ENCODE measurements at places on chromosomes 16 and 17.

DNA sequence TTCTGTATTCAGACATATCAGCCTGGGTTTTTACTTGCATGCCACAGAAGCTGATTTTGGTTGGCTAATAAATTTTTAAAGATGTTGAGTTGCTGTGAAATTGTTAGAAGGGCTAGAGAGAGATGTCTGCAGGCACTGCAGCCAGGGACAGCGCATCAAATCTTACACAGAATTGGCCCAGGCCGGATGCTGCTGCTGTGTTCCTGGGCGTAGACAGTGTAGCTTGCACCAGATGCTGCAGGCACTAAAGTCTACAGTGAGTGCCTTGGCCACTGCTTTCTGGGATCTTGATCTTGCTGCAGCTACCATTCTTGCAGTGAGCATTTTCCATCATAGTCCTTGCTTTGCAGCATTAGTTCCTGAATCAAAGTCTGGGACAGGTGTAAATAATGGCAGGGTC lies 169.9 kb downstream of the SPECC1 start:
- no peak for DNase-seq

- DNase-seq = no peak
Measured at GRCh38 chr17:691423-691822, 23.2 kb downstream of the VPS53 start.

GRCh38 chr16:324451-325334 lies 27.8 kb downstream of the AXIN1 start:
- DNase-seq = no peak

DNA sequence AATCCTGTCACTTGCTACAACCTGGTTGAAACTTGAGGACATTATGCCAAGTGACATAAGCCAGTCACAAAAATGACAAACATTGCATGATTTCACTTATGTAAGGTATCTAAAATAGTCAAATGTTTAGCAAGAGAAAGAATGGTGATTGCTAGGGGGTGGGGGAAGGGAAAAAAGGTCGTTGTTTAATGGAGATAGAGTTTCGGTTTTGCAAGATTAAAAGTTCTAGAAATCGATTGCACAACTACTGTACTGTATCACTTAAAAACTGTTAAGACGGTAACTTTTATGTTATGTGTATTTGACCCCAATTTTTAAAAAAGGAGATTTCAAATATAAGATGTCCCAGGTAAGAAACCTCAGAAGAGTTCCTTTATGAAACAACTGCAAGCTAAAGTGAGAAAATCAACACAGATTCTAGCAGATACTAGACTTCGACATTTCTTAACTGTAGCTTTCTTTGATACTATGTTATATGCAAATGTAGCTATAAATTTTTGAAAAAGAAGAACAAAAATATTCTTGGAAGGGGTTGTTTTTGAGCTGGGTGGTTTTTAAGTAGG lies 5.9 kb downstream of the MEOX1 start:
- DNase-seq = no peak

- no peak for DNase-seq
Measured at GRCh38 chr17:56457501-56457900, 136.0 kb upstream of the NOG start.

GRCh38 chr17:60006160-60006559 lies 41.6 kb upstream of the RNFT1 start:
- no peak for DNase-seq

DNA sequence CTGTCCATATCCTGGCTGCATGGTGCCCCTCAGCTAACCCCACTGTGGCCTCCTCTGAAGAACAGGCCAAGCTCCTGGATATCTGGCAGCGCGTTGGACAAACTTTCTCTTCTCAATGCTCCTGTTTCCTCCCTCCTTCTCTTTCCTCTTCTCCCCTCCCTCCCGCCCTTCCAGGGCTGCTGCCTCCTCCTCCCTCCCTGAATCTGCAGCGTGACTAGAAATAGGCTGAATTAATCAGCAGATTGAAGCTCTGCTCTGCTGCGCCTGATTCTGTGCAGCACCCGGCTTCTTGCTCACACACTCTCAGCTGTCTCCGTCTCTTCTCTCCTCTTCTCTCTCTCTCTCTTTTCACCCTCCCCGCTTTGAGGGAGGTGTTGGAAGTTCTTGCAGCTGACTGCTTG lies 19.8 kb downstream of the TMEM94 start:
- DNase-seq = no peak

DNA sequence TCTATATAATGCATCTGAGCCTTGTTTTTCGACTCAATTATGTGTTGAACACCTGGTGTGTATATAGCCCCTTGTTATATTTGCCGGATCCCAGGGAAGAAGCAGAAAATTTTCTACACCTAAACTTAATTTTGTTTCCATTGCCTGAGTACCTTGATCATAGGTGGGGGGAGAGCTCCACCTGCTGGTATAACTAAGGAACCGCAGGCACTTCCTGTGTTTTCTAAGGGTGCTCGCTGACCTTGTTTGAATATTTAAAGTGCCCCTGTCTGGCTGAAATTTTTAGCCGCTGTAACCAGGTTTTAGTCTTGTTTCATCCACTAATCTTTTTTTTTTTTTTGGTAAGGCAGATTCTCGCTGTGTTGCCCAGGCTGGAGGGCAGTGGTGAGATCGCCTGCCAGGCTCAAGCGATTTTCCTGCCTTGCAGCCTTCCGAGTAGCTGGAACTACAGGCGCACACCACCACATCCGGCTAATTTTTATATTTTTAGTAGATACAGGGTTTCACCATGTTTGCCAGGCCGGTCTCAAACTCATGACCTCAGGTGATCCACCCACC lies 6.5 kb upstream of the NUBP1 start:
- DNase-seq = no peak

- DNase-seq = no peak
Measured at GRCh38 chr16:56164636-56165035, 26.7 kb upstream of the GNAO1 start.

GRCh38 chr16:62816971-62817519 lies 780.8 kb upstream of the CDH8 start:
- DNase-seq = no peak

DNA sequence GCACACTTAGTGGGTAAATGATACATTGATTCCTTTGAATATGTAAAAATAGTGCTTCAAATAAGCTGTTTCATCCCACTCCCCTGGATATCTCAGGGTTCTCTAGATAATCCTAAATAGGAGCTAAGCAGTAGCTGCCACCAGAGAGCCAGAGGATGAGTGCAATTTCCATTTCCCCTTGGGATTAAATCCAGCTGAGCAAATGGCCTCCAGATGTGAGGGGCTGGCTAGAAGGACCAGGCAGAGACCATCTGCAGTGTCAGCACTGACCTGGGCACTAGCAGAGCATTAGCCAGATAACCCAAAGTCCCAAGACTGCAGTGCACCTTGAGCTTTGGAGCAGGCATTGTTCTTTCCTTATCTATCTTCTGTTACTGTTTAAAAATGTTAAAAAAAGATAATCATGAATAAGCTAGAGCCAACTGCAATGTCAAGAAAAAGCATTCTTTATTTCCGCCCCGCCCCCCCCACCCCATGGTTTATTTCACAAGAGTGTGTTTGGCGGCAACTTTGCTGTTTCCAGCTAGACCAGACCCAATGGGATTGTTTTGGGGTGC lies 19.5 kb downstream of the GPR179 start:
- no peak for DNase-seq

- no peak for DNase-seq
Measured at GRCh38 chr16:57238682-57239081, 6.4 kb upstream of the ARL2BP start.

- no peak for DNase-seq
Measured at GRCh38 chr17:43517615-43518386, 28.3 kb downstream of the ETV4 start.

- no peak for DNase-seq
Measured at GRCh38 chr17:45841186-45841585, 3.5 kb upstream of the SPPL2C start.

DNA sequence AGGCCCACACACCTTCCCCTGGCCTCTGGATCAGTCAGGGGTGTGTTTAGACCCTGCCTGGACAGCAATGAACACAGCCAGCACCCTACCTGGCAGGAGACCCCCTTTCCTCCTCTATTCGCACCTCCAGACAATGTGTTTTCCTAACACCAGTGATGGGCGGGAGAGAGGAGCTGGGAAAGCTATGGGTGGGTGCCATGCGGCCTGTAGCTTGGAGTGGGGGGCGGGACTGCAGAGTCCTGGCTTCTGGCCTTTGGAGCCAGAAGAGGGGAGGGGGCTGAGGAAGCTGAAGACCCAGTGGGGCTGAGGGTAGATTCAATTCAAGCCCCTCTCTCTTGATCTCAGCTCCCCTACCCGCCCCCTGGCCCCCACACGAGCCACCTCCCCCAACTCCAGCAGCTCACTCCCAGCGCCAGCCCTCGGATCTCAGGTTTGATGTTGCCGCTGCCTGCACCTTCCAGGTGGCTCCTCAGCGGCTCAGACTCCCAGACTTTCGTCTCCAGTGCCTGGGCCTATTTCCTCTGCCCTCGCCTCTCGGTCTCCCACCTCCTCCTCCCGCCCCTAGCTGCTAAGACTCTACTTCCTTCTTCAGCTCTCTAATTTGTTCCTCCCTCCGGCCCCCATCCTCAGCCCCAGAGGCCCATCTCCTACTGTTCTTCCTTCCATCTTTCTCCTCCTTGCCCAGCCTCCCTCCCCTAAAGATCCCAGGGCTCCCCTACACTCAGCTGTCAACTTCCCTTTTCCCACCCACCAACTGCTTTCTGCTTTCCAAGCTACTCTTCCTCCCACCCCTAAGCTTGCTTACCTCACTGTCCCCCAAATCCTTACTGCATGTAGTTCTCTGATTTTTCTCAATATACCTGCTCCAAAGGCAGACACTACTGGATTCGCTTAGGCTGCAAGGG lies 6.8 kb upstream of the SP6 start:
- DNase-seq = no peak

GRCh38 chr17:61387511-61388305 lies 11.9 kb upstream of the TBX2 start:
- no peak for DNase-seq

DNA sequence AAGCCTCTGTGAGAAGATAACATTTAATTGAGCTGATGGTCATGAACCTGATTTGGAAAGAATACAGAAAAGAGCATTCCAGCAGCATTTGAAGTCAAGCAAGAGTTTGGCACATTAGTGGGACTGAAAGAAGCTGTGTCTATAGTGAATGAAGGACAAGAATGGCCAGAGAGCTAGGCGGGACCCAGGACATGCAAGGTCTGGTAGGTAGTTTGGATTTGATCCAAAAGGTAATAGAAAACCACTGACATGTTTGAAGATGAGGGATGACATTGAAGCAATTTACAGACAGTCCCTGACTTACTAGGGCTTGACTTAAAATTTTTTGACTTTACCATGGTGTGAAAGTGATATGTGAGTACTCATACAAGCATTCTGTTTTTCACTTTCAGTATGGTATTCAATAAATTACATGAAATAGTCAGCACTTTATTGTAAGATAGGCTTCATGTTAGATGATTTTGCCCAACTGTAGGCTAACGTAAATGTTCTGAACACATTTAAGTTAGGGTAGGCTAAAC lies 7.6 kb downstream of the CYB5B start:
- no peak for DNase-seq
